ENCODE measurements at places on chromosomes 3 and 15. TPM values are rescaled to one million over a fixed set of nuclear protein-coding genes. Genes with fewer than 3 reads are reported as not detected.

The STT3B gene
- total RNA-seq, result 202 TPM

The DNAJB11 gene
- total RNA-seq, result 175 TPM

The DUOXA1 gene
- not detected for total RNA-seq

The PRR23E gene
- total RNA-seq, result not detected

The GPR149 gene
- not detected for total RNA-seq

The ACKR4 gene
- total RNA-seq, result not detected

The NRROS gene
- total RNA-seq, result not detected

The SLC2A2 gene
- 0.07 TPM for total RNA-seq

The BUB1B gene
- total RNA-seq, result 73.0 TPM

The ANKUB1 gene
- total RNA-seq, result not detected

The HYAL1 gene
- total RNA-seq, result 0.72 TPM

The NR2E3 gene
- not detected for total RNA-seq

The MYL3 gene
- total RNA-seq, result 0.57 TPM

The FEZF2 gene
- total RNA-seq, result not detected

The CD86 gene
- not detected for total RNA-seq

The CPLX3 gene
- not detected for total RNA-seq

The CCDC191 gene
- 5.6 TPM for total RNA-seq

The DAPK2 gene
- 1.5 TPM for total RNA-seq

The VPS13C gene
- total RNA-seq, result 25.9 TPM

The LDHAL6B gene
- total RNA-seq, result not detected

The STARD5 gene
- total RNA-seq, result 1.7 TPM

The CKMT1B gene
- total RNA-seq, result not detected

The WDR93 gene
- not detected for total RNA-seq
